ENCODE measurements at places on chromosomes 1 and 21.

DNA sequence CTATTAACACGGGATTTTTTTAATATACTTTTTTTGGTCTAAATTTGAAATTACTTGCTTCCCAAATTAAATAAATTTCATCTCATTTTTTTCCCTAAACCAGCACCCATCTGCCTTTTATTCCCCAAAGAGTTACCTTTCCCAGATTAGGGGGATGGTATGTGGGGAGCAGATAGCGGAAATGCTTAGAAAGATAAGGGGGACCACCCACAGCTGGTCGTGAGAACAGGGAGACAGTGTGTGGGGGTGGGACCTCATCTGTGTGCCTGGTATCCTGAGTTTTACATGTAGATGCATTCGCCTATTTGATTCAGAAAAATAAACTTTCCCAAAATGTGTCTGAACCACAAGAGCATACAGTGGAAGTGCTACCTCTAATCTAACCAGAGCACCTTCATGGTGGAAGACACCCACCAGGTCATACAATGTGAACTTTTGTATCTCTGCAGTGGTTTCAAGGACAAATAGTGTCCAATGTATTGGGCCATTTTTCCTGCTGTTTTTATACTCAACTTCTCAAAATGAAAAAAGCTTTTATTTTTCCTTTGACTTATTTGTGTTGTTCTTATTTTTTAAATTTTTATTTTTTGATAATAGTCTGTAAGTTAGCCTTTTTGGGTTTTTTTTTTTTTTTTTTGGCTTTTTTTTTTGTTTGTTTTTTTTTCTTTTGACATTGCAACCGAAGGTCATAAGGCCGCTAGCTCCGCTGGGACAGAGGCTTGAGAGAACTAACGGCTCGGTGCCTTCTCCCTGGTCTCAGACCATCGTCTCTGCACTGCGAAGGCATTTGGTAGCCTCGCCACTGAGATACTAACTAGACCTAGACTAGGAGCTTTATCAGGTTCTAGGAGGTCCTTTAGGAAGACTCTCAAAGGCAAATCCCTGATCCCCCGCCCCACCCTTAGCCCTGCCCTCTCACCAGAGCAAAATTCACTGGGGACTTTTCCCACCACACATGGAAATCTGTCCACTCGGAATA is 263.2 kb downstream of the TM2D1 start:
- ATAC-seq: no peak

DNA sequence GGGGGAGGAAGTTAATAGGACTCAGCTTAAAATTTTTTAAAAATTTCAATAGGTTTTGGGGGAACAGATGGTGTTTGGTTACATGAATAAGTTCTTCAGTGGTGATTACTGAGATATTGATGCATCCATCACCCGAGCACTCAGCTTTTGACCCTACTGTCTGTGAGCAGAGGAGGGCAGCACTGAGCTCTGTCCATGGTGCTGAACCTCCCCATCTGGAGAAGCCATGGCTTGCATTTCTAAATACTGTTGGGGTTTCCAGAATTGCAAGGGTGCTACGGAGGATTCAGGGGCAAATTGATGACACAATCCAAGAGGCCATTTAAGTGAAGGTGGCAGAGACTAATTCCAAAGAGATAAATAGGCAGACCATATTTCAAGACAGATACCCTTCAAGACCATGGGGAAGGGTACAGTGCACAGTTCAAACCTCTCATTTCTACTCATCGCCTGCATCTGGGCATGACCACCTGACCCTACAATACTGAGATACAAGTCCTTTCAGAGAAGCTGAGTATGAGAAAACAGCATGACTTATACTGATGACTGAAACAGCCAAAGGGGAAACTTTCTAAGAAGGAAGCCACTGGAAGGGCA is 17.2 kb downstream of the SYT2 start:
- ATAC-seq: peak; percentile 91

DNA sequence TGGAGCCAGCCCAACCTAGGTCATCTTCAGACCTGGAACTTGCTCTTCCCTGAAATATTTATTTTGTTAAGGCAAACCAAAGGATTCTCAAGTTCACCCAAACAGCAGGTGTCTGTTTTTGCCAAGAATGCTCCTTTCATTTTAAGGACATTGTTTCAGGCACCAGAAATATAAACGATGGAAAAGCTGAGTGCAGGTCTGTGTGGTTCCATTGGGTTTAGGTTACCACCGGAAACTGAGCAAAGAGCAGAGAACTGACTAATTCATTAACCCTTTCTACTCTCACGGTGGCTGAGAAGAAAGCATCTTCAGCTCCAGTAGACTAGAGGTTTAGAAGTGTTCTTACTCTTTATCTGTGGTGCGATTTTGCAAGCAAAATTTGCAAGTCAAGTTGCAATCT is 38.0 kb upstream of the ZC3H11B start:
- no peak for ATAC-seq

DNA sequence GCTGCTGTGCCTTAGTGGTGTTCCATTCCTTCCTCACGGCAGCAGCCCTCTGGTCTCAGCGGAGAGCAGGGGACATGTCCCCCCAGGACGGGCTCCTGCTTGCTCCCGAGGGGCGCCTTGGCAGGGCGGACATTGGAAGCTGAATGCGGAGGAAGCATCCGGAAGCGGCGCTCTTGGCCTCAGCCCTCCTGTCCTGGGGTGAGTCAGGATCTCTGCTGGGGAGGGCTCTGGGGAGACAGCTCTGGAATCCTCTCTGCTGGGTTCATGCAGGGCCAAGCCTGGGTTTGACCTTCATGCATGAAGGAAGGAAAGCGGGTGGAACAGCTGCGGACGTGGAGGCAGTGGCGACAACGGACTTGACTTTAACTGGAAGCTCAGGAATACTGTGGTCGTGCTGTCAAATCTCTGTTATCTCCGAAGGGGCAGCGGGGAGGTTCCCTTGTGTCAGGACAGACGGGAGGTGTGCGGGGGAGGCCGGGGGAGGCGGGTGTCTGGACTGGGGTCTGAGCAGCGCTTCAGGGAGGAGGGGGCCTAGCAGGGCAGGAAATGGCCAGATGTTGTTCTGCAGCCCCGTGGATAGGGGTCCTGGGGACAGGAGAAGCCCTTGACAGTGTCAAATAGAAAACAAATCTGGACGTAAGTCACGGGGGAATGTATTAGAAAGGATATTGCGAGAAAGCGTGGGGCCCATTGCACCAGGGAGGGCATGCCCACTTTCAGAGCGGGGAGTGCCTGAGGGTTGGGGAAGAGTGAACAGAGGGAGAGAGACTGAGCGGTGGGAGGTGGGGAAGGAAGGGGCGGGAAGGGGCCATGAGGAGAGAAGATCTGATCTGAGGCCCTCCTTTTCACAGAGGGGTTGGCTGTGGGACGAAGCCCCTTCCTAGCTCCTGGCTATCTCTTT is 26.6 kb downstream of the CRYAA start:
- ATAC-seq: no peak

- no peak for ATAC-seq
These were observed at the start of gene MMP23B for GRCh38 chr1:1631782-1632420. Gene MMP23B (plus strand): TSS chr1:1632173. CDS start chr1:1632219, 46 bp downstream.

- ATAC-seq: peak; percentile 91
These were observed 92.5 kb upstream of the RUNX3 start for GRCh38 chr1:25022361-25023189.

DNA sequence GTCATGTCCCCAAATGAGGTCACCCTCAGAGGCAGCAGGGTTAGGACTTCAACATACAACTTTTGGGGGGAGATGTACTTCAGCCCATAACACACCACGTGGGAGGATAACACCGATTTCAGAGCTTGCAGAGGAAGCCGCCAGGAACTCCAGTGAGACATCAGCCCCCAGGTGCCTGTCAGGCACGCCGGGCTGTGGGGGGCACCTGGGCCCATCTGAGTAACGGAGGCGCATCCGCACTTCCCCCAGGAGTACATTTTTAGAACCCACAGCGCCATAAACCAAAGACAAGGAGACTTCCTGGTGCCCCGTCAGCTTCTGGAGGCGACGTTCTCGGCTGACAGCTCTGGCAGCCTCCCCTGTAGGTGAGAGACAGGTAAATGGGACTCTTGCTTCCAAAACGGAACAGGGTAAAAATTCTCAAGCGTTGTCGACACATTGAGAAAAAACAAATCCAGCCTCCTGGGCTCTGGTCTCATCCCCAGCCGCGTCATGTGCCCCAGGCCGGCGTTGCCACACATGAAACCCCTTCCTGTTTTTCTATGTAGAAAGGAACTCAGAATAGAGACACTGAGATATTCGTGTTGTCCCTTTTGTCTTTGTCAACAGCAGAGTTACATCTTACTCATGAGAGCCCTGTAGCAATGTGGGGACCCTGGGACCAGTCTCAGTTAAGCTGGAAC is 93.3 kb downstream of the PDE9A start:
- no peak for ATAC-seq

- ATAC-seq: no peak
These were observed 28.7 kb upstream of the KCNJ15 start for GRCh38 chr21:38228115-38228514.

DNA sequence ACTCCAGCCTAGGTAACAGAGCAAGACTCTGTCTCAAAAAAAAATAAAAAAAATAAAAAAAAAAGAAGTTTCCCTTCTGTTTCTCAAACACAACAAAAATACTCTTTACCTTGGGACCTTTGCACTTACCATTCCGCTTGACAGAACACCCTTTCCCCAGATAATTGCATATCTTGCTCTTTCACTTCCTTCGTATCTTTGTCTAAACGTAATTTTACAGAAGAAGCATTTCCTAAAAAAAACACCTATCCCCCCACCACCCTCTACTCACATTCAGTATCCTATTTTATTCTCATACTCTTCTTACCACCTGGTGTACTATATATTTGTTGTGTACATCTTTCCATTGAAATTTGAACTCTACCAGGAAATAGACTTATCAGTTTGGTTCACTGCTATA is 32.7 kb downstream of the ASH1L start:
- no peak for ATAC-seq

GRCh38 chr1:246527402-246528088 is 20.5 kb upstream of the SMYD3 start:
- peak; percentile 50 for ATAC-seq

GRCh38 chr1:36352125-36352909 is 28.9 kb upstream of the EVA1B start:
- peak; percentile 14 for ATAC-seq

GRCh38 chr1:40684669-40685068 is 6.8 kb upstream of the NFYC start:
- ATAC-seq: no peak

- ATAC-seq: no peak
These were observed 17.1 kb upstream of the HDAC1 start for GRCh38 chr1:32274646-32275340.

- ATAC-seq: no peak
These were observed 42.6 kb upstream of the USP25 start for GRCh38 chr21:15687208-15687607.

DNA sequence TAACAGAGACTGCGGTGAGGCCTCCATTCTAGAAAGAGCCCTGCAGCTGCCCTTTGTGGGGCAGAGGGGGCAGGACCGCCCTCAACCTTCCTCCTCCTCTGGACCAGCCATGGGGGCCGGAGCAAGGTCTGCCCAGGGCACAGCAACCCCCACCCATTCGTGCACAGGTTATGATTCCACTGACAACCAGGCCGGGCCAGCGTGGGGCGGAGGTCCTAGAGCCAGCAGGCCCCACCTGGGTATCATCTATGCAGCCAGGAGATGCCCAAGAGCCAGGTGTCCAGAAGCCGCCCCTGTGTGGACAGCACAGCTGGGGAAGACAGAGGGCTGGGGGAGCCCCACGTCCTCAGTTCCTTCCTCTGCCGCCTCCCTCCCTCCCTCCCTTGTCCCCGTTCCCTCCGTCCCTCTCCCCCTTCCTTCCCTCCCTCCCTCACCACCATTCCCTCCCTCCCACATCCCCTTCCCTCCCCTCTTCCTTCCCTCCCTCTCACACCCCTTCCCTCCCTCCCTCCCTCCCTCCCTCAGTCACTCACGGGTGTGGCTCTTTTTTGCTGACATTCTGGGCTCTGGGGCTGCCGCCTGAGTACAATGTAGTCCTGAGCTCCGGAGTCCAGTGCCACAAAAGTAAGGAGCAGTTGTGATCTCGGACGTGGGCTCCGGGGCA is 12.3 kb downstream of the RNF223 start:
- no peak for ATAC-seq

DNA sequence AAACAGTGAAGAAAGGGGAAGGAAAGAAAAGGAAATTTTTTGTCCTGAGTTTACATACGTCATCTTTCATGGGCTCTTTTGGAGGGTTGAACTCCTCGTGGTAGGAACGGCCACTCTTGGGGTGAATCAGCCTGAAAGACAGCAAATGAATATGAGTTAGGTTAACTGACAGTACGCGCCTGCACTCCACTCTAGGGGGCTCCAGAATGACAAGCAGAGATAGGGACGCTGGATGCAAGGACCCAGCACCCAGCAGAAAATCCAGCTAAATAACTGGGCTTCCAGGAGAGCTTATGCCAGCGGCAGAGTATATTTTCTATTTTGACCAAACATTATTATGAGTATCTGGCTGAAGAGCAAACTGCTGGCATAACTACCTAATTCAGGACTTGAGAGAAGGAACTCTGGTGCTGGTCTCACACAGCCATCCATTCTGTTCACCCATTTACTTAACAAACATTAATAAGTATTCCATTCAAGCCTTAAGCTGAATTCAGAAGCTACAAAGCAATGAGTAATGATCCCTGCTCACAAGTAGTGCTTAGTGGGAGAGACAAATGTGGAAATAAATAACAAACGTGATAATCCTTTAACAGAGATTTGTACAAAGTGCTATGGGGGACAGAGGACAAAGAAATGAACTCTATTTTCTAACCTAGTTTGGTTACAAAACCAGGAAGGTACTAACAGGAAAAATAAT is 22.1 kb downstream of the AK2 start:
- 0 out of 3 replicates have a peak, but pooled peaks have one; percentile 27 for ATAC-seq

GRCh38 chr1:20210736-20211460 is 24.6 kb upstream of the PLA2G2C start:
- no peak for ATAC-seq

DNA sequence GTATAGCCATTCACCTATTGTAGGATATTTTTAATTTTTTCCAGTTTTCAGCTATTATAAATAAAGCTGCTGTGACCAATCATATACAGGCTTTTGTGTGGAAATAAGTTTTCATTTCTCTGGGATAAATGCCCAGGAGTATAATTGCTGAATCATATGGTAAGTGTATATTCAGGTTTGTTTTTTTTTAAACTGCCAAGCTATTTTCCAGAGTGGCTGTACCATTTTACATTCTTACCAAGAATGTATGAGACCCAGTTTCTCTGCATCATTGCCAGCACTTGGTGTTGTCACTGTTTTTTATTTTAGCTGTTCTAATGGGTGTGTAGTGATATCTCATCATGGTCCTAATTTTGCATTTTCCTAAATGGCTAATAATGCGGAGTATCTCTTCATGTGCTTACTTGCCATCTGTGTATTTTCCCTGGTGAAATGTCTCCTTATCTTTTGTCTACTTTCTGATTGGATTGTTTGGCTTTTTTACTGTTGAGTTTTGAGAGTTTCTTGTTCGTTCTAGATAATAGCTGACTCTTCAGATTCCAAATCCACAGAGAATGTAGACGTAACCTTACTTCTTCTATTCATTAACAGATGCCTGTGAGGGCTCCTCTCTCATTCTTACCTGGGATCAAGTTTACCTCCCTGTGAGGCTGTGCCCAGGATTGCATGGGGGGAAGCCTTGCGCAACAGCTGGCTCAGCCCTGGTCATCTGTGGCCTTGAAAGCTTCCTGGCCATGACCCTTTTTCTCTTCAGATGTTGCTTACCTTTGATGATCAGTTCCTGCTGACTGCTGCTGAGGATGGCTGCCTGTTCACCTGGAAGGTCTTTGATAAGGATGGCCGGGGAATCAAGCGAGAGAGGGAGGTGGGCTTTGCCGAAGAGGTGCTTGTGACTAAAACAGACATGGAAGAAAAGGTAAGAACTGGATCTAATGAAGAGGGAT is 42.6 kb downstream of the CFAP57 start:
- no peak for ATAC-seq

Data from SK-N-SH treated with all-trans-retinoic acid at 6 μM for 48 hours (cell line).